ENCODE measurements at places on chromosomes 4 and X. TPM values are rescaled to one million over a fixed set of nuclear protein-coding genes. Genes with fewer than 3 reads are reported as not detected.
A peak's percentile ranks its signal among the peaks of the same experiment; 100 is the strongest.

The PAGE1 gene
- not detected for polyA plus RNA-seq

DNA sequence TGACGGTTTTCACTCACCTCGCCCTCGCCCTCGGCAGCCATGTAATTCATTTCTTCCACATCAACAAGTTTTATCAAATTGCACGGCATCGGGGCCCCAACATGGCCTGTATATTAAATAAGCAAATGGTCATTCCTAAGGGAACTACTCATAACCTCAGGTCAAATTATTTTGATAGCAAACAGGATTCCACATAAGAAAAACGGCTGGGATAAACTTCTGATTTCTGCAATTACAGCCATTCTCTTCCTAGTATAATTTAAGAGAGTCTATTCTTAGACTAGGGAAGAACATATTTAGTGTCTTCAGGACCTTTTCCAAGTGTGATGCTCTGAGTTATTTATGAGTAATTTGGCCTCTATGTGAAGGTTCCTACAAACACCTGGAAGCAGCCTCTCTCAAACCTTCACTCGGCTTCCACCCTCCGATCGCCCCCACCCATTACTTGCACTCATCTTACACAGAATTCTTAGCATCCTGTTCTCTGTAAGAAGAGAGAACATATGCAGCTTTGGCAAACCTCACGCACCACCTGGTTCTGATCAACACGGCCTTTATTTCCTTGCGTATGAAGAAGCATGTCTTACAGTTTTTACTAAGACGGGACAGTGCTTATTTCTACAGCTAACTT, 29.4 kb upstream of the CENPU start:
- no peak for DNase-seq

DNA sequence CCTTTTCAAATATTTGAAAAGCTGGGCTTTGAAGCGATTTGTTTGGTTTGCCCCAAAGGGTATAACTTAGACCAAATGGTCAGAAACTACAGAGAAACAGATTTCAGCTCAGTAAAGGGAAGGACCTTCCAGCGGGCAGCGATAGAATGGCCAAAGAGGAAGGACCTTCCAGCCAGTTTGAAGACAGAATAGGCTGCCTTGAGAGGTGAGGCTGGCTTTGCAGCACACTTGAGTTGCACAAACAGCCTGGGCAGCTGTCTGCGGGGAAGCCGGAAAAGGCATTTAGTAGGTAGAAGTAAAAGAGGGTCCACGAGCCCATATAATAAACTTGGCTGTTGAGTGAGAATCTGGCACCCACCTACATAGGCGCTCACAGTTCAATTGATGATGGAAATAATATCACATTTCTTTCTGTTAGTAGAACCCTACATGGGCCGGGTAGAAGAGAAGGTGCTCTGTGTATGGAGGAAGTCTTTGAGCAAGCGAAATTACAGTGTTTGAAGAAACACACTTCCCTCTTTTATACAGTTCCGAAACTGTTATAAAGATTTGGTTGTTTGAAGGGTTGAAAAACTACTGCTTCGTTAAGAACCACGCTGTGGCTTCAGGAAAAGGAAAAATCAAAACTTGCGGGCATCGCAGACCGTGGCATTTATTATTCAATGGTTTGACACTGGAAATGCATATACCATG, 75.0 kb upstream of the SORBS2 start:
- DNase-seq, result no peak

DNA sequence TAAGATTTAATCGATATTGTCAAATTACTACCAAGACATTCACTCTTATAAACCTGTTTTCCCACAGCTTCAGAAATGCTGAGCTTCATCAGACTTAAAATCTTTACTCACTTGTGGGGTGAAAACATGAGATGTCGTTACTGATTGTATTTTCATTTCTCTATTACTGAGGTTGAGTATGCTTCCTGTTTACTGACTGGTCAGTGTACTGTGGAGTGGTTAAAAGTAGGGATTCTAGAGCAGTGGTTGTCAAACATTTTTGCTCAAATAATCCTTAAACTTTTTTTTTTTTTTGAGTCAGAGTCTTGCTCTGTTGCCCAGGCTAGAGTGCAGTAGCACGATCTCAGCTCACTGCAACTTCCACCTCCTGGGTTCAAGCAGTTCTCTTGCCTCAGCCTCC, 50.3 kb downstream of the NSUN7 start:
- DNase-seq, result no peak

DNA sequence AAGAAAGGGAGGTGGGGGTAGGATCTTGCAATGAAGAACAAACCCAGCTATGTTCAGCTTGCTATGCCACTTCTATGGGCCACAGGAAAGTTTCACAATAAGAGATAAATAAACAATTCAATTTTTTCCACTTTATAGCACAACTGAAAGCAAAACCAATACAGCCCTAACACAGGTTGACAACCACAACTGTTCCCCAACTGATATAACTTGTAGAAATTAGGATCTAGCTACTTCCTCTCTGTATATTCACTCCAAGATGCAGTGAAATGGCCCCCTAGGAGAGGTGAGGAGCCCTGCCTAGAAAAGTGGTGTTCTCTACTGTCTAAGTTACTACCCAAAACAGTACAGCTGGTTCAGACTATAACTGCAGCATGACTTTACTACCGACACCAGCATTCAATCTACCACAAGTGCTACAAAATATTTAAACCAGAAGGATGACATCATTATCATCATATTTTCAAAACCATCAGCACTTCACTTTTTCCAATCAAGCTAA, 77.0 kb downstream of the FBXW7 start:
- DNase-seq, result no peak

The CYLC1 gene
- not detected for polyA plus RNA-seq

- DNase-seq, result no peak
Measured at GRCh38 chrX:125522752-125523151, 203.1 kb downstream of the TEX13C start.

GRCh38 chr4:76726176-76726575, 171.8 kb downstream of the SOWAHB start:
- no peak for DNase-seq

DNA sequence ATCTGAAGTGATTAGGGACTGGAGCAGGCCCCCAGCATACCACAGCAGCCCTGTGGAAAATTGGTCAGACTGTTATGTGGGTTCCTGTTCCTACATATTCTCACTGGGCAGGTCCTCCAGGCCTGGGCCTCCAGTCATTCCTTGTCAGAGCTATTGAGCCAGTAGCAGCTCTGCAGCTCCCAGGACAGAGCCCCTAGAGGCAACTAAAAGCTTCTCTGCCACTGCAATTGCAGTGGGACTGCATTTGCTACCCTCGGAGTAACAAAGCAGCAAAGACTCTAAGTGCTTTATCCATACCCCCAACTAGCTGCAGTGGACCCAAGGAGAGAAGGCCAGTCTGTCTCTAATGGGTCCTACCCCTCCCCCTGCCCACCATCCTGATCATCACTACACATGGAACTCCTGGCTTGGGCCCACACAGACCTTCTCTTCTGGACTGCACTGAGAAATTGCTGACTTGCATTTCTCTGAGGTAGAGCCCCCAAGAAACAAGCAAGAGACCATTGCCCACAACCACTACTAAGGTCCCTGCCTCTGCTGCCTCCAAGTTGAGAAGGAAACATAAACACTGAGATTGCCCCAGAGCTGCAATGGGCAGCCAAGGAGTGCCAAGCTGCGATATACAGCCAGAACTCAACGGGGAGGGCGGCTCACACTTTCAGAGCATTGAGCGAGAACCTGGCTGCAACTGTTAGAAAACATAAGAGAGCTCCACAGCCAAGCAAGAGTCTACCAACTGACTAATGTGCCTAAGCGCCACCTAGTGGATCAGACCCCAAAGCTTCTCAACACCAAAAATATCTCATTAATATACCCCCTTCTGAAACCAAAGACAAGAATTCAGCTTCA, 738.7 kb upstream of the NDST4 start:
- peak; percentile 10 for DNase-seq

Data from left renal pelvis (tissue), 4 donors.